ENCODE measurements at places on chromosomes 7 and 10.
A peak's percentile ranks its signal among the peaks of the same experiment; 100 is the strongest.

- no peak for DNase-seq
Measured at GRCh38 chr10:35464825-35465456, 128.6 kb downstream of the CCNY start.

GRCh38 chr7:36571190-36571560 lies 153.1 kb downstream of the AOAH start:
- no peak for DNase-seq

- no peak for DNase-seq
Measured at GRCh38 chr7:116772423-116772863, 89.9 kb upstream of the CAPZA2 start.

GRCh38 chr10:24462889-24463552 lies 254.1 kb downstream of the KIAA1217 start:
- no peak for DNase-seq

DNA sequence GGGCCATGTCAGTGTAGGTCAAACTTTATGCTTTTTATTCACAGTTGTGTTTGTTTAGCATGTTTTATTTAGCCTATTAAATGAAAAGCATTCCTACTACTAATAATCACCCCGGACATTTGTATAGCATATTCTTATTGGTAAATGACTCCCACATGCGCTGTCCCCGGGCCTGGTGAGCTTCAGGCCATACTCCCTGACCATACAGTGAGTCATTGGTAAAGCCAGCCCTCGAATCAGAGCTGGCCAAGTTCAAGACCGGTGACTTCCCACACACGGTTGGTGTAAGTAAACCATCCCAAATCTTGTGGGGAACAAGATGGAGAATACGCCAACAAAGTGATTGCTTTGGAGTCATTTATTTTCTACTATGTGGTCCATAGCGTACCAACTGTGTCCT lies 238.7 kb upstream of the TCF7L2 start:
- DNase-seq: no peak

- DNase-seq: no peak
Measured at GRCh38 chr7:4200546-4201094, 481.5 kb upstream of the FOXK1 start.

DNA sequence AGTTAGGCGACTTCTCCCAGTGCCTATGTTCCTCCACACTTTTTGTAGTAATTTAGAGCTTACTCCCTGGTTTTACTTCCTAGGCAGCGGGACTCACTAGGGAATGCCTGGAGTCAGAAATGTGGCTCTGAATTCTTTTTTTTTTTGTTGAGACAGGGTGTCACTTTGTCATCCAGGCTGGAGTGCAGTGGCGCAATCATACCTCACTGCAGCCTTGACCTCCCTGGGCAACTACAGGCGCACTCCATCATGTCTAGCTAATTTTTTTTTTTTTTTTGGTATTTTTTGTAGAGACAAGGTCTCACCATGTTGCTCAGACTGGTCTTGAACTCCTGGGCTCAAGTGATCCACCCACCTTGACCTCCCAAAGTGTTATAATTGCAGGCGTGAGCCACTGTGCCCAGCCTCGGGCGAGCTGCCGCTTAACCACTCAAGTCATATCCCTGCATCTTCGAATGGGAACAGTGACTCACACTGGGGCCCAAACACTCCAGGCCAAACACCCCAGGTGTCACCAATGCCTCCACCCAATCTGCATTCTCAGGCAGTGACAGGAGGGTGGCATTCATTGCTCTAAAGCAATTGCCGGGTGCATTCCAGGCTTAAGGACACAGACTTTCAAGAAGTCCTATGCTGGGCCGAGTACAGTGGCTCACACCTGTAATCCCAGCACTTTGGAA lies 19.6 kb downstream of the RGS10 start:
- DNase-seq: no peak

DNA sequence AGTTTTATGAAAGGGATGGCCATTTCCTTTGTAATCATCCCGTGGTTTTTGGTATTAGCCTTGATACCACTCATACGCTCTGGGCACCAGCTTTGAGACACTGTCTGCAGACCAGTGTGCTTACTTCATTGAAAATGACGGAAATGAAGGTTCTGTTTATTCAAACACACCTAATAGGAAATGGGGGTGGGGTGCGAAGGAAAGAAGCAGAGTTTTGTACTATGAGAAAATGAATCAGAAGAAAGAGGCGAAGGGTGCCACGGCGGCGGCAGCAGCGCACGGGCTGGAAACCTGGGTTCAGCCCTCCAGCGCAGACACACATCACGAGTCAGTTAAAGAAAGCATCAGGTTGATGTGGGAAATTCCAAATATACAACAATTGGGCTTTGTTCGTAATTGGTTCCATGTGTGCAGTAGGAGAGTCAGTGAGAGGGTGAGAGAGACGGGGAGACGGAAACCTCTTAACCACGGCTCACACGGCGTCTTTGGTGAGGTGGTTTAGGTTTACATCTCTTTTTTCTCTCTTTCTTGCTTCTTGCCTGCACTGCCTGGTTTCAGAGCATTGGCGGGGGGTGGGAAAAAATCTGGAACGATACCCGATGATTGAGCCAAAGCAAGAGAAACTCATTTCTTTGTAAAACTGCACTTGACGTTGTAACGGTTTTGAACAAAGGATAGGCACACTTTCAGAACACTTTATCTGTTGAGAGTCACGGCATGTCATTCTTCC lies 321.2 kb downstream of the FRMD4A start:
- peak; percentile 71 for DNase-seq

DNA sequence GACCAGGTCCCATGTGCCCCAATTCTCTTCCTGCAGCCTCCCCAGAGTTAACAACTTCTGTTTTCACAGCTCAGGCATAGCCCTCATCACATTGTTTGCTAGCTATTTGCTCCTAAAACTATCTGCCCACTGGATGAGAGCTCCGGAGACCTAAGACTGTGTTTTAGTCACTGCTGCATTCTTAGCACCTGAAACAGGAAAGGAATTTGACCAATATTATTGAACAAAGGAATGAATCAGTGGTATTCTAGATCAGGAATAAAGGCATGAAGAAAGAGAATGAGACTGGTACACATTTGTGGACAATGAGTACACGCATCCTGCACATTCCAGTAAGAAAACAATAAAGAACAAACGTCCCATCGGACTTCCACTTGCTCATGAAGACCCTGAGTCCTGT lies 54.8 kb downstream of the PPP1R17 start:
- no peak for DNase-seq

- DNase-seq: no peak
Measured at GRCh38 chr10:69345402-69345801, 67.1 kb downstream of the HK1 start.

- no peak for DNase-seq
Measured at GRCh38 chr7:131524703-131525102, 31.7 kb downstream of the PODXL start.

DNA sequence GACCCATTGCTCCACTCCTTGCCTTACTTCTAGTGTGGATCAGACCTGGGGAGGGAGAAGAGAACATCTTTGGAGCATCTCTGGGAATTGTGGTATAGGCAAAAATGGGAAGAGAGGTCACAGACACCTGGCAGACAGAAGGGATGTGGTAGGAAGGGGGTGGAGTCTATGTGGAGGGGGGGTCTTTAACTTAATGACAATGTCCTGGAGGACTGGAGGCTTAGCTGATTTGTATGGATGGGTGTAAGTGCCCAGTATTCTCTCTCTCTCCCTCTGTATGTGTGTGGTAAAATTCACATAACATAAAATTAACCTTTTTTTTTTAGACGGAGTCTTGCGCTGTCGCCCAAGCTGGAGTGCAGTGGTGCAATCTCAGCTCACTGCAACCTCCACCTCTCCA lies 3.1 kb upstream of the LDB1 start:
- DNase-seq: no peak

DNA sequence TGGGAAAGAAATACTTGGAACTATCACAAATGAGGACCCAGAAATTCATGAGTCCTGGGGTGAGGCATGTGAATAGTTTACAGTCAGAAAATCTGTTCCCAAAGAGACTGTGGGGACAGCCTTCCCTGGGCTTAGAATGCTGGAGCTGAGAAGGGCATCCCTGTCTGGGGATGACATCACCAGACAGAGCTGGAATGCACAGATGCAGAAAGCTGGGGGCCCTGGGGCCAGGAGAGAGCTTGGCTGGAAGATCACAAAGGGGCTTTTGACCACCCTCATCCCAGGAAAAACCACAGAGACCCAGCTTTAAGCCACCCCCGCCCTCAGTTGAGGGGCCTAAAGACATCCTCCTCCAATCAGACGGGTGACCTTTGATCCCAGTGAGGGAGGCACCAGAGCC lies 264.5 kb downstream of the PLXNA4 start:
- DNase-seq: no peak

DNA sequence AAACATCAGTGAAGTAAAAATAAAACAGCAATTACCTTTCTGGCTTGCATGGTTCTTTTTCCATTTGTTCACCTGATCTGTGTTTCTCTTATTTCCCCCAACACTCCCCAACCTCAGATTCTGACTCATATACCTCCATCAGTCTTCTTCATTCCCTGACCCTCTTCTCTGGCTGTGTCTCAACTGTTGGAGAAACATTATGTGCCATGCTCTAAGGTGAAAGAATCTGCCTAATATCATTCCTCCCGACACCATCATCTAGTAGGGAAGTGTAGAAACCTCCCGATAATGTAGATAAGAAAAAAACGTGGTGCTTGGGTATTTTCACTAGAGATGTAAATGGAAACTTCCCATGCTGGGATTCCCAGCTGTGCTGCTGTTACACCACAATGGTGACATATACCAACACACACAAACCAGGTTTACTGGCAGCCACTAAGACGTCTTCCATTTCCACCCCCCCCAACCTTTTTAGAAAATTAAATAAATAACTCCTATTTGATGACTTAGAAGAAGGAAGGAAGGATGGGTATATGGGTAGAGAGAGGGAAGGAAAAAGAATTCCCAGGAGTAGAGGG lies 63.4 kb downstream of the OSBPL3 start:
- no peak for DNase-seq

All from CD4-positive, alpha-beta memory T cell (primary cell).